ENCODE measurements at places on chromosomes 12 and 14.

DNA sequence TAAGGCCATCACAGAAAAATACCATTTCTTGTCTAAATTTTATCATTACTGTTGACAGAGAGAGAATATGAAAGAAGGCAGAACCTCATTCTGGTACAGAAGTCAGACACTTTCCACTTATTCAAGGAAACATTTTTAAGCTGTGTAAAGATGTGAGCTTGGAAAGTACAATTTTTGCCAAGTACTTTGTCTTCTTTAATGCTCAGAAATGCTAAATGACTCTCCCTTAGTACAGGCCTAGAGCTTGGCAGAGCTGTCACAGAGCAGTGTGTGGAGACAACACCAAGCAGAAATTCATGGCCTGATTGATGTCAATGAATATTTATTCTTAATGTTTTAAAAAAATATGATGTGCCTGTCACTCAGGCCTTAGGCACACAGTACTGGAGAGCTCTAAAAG, 20.7 kb downstream of the NT5DC3 start:
- no peak for DNase-seq

DNA sequence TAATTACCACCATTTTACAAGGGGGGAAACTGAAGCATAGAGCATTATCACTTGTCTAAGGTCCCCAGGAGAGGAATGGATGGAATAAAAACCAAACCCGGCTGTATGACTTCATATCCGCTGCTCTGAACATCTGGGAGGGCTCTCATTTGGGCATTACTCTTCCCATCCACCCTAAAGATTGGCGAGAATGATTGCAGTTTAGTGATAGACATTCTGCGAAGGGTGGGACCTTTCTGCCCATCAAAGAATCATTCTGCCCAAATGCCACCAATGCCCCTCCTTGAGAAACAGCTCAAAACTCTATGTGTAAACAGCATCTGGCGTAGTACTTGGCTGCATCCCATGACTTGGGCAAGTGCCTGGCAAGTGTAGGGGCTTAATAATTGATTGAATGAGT, 11.6 kb downstream of the CHST11 start:
- DNase-seq: no peak

- no peak for DNase-seq
These were observed 31.9 kb downstream of the NOPCHAP1 start for GRCh38 chr12:105018012-105018411.

- no peak for DNase-seq
These were observed 938 bp upstream of the SLC25A29 start for GRCh38 chr14:100306998-100307765.
